ENCODE measurements at places on chromosomes 16 and 17. TPM values are rescaled to one million over a fixed set of nuclear protein-coding genes. Genes with fewer than 3 reads are reported as not detected.

DNA sequence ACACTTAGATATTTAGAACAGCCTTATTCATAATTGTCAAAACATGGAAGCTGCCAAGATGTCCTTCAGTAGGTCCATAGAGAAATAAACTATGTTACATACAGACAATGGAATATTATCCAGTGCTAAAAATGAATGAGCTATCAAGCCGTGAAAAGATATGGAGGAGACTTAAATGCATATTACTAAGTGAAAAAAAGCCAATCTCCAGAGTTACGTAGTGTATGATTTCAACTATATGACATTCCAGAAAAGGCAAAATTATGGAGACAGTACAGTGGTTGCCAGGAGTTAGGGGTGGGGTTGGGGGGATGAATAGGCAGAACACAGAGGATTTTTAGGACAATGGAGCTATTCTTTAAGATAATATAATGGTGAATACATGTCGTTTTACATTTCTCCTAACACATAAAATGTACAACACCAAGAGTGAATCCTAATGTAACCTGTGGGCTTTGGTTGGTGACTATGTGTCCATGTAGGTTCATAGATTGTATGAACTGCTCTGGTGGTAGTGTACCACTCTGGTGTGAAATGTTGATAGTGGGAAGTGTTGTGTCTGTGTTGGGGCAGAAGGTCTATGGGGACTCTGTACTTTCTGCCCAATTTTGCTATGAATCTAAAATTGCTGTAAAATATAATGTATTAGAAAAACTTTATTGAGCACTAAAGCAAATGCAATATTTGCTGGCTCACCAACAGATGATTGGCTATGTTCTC lies 122.6 kb downstream of the USP22 start:
- no peak for DNase-seq

DNA sequence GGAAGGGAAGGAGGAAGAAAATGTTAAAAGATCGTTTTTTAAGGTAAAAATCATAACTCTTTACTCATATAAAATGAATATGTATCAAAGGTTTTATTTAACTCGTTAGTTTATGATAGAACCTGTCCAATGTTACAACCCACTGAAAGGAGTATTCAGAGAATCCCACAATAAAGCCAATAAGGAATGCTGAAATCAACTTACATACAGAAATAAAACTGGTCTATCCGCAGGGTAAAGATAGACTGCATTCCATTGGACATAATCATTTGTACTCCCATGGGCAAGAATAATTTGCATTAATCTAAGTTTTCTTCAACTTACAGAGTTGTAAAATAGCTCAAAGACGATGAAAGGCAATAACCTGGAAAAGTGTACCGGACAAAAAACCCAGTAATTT lies 17.9 kb upstream of the BEAN1 start:
- peak; percentile 26 for DNase-seq

DNA sequence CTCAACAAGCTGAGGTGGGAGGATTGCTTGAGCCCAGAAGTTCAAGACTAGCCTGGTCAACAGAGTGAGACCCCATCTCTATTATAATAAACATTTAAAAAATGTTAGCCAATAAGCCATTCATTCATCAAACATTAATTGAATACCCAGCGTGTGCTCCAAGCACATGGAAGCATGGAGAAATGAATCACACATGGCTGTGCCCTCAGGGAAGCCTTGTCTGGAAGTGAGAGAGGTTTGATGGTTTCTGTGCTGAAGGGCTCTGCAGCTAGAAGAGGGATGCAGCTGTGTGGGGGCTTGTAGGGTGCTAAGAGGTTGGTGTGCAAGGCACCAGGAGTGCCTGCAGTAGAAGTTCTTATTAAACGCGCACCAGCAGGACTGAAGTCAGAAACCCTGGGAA lies 11.2 kb downstream of the CYB5D2 start:
- DNase-seq: no peak

GRCh38 chr17:69857412-69857835 lies 217.6 kb upstream of the KCNJ16 start:
- peak; percentile 69 for DNase-seq

DNA sequence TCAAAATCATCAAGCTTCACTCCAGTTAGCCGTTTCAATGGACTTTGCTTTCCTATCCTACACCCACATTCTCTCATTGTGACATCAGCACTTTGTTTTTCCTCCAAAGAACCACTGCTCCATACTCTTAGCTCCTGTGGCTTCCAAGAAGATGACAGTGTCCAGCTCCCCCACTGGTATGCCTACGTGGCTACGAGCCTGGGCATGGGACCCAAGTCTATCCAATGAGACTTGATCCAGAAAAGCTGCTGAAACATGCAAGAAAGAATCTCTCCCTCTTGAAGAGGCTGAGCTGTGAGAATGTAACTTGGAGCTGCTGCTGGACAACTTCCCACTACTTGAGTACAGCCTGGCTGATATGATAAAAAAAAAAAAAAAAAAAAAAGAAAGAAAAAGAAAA lies 9.4 kb downstream of the TOX3 start:
- DNase-seq: no peak

DNA sequence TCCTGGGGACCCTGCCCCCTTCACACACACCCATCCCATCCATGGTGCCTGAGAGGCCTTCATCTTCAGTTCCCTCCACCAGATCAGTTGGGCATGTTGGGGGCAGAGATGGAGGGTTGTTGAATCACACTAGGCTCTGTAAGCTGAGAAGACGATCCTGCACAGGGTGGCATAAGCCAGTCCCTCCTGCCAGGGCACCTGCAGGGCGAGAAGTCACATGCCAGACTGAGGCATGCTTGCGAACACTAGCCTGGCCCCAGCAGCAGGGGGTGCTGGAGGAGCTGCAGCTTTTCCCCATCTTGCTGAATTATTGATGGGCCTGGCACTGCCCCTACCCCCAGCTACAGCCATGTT lies 6.1 kb upstream of the TBX2 start:
- no peak for DNase-seq

DNA sequence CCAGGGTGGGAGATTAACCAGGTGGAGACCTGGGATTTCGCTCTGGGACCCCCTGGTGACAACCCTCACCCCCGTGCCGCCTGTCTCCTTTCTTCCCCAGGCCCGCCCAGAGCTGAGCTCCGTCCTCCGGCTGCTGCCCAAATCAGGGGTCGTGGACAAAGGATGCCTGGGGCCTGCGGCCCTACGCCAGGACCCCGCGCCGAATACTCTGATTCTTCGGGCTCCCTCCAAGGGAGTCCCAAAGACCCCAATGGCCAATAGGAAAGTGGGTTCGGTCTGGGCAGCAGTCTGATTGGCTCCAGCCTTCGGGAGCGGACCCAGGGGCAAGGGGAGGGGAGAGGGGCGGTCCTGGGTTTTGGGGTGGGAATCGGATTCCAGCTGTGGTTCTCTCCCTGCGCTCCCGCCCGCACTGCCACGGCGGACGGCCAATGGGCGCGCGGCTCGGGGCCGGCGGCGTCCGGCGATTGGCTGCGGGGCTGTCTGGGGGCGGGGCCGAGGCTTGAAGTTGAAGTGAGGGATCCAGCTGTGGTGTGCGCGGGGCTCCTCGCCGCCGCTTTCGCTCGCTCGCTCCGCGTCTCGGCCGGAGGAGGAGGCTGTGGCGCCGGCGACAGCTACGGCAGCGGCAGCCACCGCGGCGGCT lies at the start of gene CACNA1G:
TSS of gene CACNA1G (plus strand) at position 531 of the 640 bp plus-strand sequence. CDS start 745 bp downstream, outside the sequence.
- peak; percentile 93 for DNase-seq

DNA sequence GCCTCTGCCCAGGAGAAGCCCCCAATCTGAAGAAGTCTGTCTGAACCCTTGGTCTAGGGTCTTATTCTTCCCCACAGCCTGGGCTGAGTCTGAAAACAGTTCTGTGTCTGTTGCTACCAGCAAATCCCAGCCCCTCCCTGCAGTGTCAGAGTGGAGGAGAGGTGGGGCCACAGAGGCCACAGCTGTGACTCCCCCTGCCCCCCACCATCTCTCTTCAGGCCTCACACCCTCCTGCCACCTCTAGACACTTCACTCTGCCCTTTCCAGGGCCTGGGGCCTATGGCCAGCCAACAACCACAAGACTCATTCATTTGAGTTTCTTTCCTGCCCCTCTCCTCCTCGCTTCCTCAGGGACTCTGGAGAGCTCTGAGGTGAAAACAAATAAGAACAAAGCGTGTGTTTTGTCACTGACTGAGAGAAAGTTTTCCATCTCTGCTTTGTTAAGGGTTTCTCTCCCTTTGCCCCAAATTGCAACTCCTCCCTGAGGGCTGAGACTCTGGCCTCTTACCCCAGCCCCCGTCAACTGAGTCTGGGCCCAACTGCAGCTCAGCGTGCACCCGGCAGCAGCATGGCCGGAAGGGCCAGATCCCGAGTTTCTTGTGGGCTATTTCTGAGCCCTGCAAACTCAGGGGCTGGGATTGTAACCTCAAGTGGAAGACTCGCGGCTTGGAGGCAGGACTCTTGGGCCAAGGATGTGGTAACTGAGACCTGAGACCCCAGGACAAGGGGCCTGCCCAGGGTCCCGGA lies 13.2 kb downstream of the C17orf50 start:
- DNase-seq: no peak

DNA sequence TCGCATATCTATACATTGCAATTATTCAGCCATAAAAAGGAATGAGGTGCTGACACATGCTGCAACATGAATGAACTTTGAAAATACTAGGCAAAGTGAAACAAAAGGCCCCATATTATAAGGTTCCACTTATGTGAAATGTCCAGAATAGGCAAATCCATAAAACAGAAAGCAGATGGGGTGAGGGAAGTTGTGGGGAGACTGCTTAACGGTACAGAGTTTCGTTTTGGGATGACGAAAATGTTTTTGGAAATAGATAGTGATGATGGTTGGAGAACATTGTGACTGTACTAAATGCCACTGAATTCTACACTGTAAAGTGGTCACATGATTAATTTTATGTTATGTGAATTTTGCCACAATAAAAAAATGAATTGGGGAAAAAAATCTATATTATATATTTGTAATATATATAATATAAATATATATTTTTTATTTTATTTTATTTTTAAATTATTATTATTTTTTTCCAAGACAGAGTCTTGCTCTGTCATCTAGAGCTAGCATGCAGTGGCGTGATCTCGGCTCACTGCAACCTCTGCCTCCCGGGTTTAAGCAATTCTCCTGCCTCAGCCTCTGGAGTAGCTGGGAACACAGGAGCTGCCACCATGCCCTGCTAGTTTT lies 4.2 kb upstream of the GNA13 start:
- no peak for DNase-seq

DNA sequence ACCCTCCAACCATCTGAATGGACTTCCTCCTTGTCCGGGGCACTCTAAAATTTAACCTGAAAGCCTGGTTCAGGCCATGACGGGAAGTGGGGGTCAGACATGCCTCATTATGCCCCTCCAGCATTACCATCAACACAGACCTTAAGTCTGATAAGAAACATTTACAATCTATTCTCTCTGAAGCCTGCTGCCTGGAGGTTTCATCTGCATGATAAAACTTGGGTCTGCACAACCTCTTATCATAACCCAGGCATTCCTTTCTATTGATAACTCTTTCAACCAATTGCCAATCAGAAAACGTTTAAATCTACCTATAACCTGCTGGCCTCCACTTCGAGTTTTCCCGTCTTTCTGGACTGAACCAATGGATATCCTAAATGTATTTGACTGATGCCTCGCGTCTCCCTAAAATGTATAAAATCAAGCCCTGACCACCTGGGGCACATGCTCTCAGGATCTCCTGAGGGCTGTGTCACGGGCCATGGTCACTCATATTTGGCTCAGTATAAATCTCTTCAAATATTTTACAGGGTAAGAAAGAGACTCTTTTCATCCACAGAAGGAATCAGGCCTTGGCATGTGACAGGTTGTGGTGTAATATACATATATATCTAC lies 45.6 kb downstream of the LYRM1 start:
- DNase-seq: no peak

The CPHXL2 gene
- total RNA-seq: not detected

The FBXO39 gene
- total RNA-seq: not detected

The OR1F1 gene
- not detected for total RNA-seq

The DNASE1L2 gene
- 1.4 TPM for total RNA-seq

The SPNS2 gene
- not detected for total RNA-seq

The CLEC3A gene
- total RNA-seq: not detected

The KDM8 gene
- 2.5 TPM for total RNA-seq

All from SJSA1 (cell line).